Stimulated activated CD4-positive, alpha-beta T cell treated with anti-CD3 and anti-CD28 coated beads, Interleukin-1b, Interleukin-23, amount 100 ng/mL, for 1 hour (primary cell): ENCODE measurements at places on chromosomes 2 and 18.

GRCh38 chr2:124257120-124257519 lies 232.0 kb downstream of the CNTNAP5 start:
- DNase-seq, result no peak

- peak; percentile 54 for DNase-seq
Observed at GRCh38 chr18:79394534-79395307, 1.0 kb upstream of the NFATC1 start.

DNA sequence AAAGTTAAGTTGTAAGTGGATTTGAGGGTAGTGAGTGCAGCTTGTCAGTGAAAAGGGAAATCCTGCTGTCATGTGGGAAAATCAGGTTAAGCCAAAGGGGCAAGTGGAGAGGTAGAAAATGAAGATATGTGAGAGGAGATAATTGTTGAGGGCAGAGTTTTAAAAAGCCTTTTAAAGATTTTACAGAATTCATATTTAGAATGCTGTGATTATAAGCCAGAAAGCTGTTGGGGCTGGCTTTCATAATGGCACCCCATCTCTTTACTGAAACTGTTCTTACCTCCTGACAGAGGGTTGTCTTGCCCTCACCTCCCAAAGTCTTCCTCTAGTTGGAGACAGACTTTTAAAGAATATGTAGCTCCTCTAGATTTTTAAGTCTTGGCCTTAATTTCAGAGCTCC lies 86.9 kb downstream of the MYO3B start:
- no peak for DNase-seq

DNA sequence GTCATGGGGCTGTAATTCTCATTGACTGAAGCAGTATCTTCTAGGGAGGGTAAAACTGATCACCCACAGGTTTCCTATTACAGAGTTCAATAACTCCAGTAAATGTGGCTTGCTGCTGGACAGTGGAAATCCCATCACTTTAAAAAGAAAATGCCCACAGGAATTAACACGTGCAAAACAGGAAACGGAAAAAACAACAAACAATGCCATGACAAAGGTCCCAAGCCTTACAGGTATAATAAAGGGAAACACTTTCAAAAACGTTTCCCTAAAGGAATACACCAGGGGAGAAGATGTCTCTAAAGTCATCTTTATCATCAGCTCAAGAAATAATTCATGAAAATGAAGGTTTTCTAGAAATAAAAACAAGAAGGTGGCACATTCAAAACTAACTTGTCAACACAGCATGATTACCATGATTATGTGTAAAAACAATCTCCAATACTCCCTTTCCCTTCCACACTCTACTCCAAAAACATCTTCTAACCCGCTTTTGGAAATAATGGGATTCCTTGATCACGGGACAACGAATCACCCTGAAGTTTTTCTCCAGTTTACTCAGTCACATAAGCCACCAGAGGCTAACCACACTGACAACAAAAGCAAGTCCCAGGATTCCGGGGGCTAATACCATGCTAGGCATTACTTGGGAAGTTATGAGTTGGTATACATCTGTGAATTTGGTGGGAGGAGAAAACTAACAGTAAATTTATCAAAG lies 167.9 kb downstream of the TCF4 start:
- no peak for DNase-seq

DNA sequence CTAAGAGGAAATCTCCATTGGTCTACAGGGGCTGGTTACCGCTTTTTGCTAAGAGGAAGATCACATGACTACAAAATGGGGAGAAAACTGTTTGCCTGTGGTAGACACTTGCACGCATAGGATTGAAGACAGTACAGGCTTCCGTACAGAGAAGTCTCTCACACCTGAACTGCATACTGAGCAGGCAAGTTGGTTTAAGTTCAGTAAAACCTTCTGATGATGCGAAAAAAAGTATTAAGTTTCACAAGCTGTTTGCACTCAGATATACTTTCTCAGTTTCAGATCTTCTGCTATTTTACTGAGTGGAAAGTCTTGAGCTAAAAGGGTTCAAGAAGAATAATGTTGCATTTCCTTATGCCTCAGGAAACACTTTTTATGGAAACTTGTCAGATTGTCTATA lies 292.2 kb upstream of the MC4R start:
- DNase-seq, result no peak

DNA sequence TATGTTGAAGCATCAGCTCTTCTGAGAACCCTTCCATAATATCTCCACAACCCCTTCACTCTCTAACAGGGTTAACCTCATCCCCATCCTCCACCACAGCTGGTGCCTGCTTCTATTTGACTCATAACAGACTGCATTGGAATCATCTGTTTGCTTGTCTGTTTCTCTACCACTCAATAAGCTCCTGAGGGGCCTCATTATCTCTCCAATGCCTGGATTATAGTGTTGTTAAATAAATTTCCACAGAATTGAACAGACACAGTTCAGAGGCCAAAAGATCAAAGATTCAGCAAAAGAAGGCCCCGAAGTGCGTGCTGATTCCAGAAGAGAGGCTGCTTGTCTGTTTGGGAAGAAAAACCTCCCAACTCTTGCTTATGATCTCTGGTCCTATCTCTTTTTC lies 33.7 kb upstream of the FAM98A start:
- DNase-seq, result no peak

DNA sequence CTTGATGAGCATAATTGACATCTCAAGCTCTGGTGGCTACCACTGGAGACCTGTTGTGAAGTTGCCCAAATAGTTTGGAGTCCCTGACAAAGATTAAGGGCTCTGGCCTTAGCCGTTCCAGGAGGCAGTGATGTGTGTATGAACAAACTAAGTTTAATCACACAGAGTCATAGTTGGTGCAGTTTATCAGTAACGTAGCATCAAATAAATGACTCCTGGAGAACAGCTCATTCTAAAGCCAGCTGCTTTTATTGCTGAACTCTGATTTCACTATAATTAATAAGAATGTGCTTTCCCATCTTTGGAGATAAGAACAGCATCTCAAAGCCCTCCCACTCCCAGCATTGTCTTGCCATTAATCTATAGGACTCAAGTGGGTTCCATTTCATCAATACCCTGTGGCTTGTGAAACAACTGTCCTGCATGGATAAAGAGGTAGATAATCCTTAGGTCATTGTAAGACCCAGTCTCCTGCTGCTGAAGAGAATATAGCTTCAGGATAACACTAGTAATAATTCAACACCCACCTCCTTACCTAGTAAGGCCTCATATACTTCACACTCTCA lies 211.4 kb upstream of the THUMPD2 start:
- no peak for DNase-seq

GRCh38 chr2:190315273-190315672 lies 4.4 kb downstream of the HIBCH start:
- no peak for DNase-seq

DNA sequence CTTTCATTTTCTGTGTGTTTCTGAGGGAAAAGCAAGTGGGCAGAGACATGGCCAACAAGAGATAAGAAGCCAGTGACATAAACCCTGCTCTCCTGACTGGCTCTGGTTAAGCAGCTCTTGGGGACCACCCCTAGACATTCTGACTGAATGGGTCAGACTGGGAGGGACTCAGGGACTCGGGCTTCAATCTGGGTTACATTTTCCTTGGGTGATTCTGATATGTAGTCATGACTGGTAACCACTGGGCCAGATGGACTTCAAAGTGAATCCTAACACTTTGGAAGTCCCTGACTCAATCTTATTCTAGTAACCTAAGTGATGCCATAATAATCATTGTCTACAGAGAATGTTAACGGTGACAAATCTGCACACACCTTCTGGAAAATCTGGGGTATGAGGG lies 397.8 kb downstream of the NBAS start:
- no peak for DNase-seq
